Common myeloid progenitor, CD34-positive (primary cell): ENCODE measurements at places on chromosomes 3 and 15.

DNA sequence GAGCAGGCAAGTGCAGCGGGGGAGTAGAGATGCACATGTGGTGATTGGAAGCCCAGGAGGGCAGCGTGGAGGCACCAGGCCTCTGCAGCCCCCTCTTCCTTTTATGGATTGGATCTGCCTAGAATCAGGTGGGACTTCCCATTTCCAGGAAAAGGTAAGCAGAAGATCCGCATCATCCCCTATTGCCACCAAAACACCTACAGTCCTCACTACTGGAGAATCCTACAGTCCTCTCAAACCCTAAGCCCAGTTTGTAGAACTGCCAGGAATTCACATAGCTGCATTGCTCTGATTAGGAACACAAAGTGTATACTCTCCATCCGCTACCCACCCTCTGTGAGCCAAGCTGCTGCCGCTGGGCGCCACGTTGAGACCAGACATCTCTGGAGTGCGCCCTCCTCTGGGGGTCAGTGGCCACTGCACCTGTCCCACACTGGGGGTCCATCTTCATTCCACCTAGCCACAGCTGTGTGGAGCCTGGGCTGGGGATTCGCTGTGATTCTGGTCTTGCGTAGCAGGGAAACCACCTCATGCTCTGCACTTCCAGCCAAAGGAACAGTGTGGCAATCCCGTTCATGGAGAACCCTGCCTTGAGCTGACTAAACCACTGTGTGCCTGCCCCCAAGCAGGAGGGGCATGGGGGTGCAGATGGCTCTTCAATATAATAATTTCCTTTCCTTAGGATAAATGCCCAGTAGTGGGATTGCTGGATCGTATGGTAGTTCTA lies 88.9 kb upstream of the PTX3 start:
- no peak for DNase-seq

- DNase-seq = no peak
These were observed 687.0 kb upstream of the NECTIN3 start for GRCh38 chr3:110384601-110385000.

DNA sequence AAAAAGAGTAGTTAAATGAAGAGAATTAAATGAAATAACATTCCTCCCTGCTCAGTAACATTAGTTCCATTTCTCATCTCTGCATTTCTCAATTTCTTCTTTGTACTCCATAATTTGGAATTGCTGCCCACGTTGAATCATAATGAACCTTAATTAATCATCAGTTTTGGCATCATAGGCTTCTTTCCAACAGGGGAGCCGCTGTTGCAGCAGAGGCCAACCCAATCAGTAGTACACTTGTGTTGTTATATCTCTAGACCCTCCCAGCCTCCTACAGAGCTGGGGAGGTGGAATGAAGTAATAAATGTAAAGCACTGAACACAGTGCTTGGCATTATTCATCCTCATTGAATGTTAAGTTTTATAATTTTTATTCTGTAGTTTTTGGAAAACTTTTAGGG lies 240.7 kb downstream of the CHST2 start:
- DNase-seq = no peak

DNA sequence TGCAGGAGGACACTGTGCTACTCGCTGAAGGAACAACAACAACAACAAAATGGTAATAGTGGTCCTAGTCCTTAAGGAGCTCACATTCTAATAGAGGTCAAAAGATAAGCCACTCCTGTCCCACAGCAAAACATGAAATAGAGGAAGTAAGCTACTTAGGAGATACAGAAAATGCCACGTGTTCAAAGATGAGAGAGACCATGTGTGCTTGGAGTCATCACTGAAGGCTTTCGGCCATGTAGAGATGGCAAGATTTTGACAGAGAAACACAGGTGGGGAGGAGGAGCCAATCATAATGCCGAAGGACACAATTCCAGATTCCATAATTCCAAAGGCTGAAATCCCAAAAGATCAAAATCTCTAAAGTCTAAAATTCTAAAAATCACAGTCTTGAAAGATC lies 24.8 kb upstream of the RIOX2 start:
- DNase-seq = no peak

GRCh38 chr3:30113906-30114305 lies 492.5 kb upstream of the TGFBR2 start:
- no peak for DNase-seq

DNA sequence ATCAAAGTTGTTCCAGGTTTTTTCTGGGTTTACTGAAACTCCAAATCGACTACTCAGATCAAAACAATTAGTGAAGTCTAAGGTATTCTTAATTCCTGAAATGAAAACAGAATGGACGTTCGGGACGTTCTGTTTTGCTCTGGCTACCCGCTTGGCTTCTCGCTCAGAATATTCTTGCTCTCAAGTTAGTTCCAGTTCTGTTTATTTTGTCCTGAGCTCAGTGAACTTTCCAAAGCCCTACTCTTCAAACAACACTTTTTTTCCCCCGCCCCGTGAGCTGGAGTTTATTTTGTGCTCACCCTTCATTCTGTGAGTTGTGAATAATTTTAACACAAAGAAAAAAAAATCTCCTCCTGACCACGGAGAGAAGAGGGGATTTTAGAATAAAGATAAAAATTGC lies 72.6 kb downstream of the SAMMSON start:
- no peak for DNase-seq

DNA sequence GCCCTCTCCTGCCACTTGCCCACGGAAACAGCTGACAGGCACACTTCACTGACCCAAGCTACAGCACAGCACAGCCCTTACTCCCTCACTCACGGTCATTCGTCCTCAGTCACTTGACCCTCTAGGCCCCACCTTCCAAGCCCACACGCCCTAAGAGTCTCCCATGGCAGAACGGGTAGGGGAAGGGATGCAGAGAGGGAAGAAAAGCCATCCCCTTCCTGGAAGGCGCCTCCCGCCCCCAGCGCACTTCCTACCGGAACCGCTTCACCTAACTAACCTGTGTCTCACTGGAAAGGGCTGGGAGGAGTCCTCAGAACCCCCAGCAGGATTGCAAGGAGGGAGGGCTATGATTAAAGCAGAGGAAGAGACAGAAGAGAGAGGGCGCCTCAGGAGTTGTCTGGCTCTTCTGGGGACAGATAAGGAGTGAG lies 22.9 kb downstream of the EPHB3 start:
- no peak for DNase-seq

DNA sequence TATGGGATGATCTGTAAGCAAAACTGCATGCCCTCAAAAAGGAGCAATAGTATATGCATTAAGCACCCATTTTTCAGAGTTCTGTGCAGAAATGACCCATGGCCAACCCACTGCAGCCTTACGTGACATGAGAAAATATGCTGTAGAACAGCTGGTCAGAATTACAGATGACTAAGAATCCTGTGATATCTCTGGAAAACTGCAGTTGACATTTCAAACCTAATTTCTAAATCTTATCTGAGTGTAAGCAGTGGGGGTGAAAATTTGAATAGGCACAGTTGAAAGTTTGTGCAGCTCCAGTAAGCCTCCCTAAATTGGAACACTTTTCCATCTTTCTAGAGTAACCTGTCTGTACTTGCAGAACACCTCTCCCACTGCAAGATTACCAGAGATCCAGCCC lies 28.7 kb upstream of the COL6A6 start:
- DNase-seq = no peak

GRCh38 chr15:32869776-32870175 lies 152.0 kb downstream of the GREM1 start:
- no peak for DNase-seq

- DNase-seq = peak; percentile 33
These were observed 11.9 kb downstream of the RAP2B start for GRCh38 chr3:153173758-153174516.

DNA sequence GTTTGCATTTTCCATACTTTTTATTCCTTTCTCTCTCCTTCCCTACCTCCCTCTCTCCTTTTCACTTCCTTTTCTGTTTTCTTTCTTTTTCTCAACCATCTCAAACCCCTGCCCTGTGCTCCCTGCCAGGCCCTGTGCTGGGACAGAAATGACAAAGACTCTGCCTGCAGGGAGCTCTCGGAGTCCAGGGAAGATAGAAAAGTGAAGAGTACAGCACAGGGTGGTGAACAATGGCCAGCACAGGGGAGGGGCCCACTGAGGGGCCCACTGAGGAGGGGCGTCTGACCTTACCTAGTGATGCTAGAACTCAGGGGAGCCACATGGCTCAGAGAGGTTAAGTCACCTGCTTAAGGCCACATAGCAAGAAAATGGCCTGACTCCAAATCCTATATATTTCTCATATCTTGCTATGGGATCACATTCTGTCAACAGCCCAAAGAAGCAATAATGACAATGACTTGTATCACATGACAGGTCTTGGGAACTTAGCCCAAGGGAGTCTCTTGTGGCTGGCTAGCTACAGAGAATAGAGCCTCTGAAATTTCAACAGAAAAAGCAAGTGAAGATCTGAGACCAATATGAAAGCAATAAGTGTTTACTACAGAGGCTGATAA lies 44.3 kb upstream of the ATP2B2 start:
- no peak for DNase-seq

DNA sequence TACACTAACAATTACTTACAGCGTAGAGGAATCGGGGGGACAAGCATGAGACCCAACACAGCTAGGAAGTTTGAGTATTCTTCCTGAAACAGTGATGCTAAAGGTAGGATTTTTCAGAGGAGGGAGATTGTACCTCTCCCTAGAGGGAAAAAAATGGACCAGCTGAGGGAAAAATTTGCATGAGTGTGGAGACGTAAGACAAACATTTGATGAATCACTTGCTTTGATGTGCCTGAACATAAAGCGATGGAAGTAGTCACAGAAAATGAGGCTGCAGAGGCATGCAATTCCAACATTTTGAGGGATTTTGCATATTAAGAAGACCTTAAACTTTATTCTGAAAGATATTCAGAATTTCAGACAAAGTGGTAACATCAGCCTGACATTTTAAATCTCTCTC lies 102.2 kb downstream of the COL6A6 start:
- DNase-seq = no peak

DNA sequence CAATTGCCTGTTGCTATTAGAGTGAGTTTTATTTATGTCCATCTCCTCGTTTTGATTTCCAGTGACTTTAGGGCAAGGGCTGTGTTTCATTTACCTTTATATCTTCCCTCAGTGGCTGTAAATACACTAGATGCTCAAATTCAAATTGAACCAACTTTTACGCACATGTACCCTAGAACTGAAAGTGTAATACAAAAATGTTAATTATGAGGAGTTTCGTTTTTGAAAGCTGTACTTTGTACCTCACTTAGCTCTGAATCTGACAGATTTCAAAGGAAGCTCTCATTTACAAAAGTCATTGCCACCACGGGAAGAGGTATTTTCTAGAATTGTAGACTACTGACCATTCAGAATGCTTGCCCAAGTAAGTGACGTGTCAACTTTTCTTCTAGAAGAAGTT lies 264.4 kb downstream of the MECOM start:
- DNase-seq = no peak

GRCh38 chr3:47376393-47376792 lies 4.4 kb upstream of the PTPN23 start:
- no peak for DNase-seq

- no peak for DNase-seq
These were observed 385.3 kb upstream of the TPRG1 start for GRCh38 chr3:188786424-188786823.

DNA sequence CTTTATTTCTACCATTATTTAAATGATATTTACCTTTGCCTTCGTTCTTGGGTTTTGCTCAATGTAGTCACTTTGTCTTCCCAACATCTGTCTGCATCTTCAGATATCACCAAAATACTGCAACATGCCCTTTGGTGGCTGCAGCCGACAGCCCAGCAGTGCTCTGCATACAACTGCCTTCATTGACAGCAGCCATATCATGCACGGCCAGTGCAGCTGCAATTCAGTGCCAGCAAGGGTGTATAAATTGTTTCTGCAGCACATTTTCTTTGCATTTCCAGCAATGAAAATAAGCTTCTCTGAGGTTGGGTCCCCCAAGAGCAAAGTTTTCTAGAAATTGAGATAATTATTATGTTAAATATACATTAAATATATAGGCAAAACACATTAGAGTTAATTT lies 6.0 kb upstream of the PLSCR5 start:
- DNase-seq = no peak

DNA sequence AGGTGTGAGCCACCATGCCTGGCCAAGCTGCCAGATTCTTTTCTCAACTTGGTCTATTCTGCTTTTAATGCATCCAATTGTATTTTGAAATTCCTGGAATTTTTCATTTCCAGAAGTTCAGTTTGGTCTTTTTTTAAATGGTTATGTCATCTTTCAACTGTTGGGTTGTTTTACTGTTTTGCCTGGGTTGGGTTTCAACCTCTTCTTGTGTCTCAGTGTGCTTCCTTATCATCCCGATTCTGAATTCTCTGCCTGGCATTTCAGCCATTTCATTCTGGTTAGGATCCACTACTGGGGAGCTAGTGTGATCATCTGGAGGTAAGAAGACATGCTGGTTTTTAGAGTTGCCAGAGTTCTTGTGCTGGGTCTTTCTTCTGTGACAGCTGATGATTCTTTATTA lies 61.5 kb downstream of the LRRC49 start:
- DNase-seq = no peak

- DNase-seq = no peak
These were observed 22.1 kb downstream of the PARL start for GRCh38 chr3:183862610-183863009.

DNA sequence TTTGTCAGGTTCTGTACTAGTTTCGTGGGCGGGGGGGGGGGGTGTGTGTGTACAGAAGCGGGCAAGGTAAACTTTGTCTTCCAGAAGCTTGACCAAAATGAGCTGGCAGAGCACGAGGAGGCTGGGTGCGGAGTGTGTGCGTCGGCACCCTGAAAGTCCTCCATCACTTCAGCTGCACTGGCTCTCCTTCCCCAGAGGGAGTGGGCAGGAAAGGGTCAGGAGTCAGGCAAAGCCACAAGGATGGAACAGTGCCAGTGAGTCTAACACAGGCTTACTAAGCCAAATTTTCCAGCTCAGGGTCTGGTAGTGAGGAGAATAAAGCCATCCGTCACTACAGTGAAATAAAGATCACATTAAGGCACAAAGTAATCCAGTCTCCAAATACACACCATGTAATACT lies 11.9 kb upstream of the SH3GL3 start:
- DNase-seq = no peak

DNA sequence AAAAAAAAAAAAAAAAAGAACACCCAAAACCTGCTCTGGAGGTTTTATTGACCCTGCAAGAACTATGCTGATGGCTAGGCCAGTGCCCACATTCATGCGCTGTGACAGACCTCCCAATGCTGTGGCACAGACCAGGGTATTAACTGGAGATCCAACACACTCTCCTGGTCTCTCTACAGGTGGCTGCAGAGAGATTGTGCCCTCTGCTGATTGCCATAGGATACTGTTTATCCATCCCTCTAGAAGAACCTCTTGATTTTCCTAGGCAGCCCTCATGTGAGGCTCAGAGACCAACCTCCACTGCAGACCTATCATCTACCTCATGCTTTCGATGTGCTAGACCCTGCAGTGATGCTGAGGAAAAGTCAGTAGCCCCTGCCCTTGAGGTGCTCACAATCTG lies 125.5 kb upstream of the TRIM42 start:
- no peak for DNase-seq
